ENCODE measurements at places on chromosomes 13 and 19. TPM values are rescaled to one million over a fixed set of nuclear protein-coding genes. Genes with fewer than 3 reads are reported as not detected.

GRCh38 chr19:51079481-51080110 lies 3.1 kb downstream of the KLK14 start:
- no peak for DNase-seq

DNA sequence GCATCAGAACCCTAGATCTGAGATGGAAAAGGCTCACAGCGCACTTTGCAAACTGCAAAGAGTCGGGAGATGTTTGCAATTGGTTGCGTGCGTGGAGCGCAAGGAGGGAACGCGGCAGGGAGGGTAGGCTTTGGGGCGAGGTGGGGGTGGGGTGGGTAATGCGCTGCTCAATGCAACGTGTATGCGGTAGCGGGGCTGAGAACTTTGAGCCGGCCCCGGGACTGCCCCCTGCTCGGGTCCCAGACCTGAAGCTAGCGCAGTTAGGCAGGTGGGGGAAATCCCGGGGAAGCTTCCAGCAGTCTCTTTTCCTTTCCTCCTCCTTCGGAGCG lies 971 bp downstream of the FOSB start:
- no peak for DNase-seq

- no peak for DNase-seq
These were observed 29.3 kb upstream of the SPACA7 start for GRCh38 chr13:112346899-112347229.

DNA sequence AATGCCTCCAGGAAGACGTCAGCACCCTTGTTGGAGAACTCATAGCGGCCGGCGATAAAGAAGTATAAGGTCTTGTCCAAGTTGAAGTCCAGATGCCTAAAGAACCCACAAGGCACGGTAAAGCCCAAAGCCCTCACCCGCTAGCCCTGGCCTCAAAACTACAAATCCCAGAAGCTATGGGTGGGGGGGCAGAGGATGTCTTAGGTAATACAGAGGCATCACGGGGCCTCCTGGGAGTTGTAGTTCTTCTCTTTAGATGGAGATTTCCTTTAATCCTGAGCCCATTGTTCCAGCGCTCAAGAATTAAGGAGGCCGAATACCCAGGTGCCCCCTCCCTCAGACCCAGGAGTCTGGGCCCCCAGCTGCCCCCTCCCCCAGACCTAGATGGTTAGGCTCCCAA lies 10.8 kb downstream of the GYS1 start:
- no peak for DNase-seq

- no peak for DNase-seq
These were observed 607 bp upstream of the ZNF566 start for GRCh38 chr19:36489920-36490415.

DNA sequence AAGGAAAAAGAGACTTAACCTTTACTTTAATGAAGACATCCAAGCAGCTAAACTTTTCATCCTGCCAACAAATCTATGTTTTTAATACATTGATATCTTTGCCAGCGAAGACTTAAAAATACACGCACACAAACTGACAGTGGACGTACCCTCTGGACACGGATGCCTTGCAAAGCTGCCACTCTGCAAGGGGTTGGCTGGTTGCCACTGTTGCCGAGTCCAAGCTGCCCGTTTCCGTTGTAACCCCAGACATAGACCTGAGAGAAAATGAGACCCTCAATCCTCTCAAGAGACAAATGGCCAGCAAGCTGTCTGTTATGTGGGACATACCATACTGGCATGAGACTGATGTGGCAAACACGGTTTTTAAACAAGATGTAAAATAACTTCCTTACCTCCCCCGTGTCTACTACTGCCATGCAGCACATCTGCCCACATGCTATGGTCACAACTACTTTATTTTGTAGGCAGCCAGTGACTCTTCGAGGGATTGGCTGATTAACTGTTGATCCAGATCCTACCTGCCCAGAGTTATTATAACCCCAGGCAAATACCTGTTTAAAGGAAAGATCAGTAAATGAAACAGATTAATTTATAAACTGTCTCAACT lies 21.2 kb downstream of the RCBTB2 start:
- DNase-seq = no peak

- no peak for DNase-seq
These were observed 5.9 kb upstream of the GPR18 start for GRCh38 chr13:99264051-99264450.

- DNase-seq = no peak
These were observed 15.0 kb upstream of the CLN5 start for GRCh38 chr13:76976929-76977328.

- peak; percentile 66 for DNase-seq
These were observed 2.9 kb downstream of the FFAR1 start for GRCh38 chr19:35350591-35350990.

GRCh38 chr13:43136920-43137575 lies 113.7 kb downstream of the DNAJC15 start:
- no peak for DNase-seq

Gene KLF5
- total RNA-seq = 7.9 TPM

Gene LILRB4
- total RNA-seq = not detected

Gene ZNF491
- total RNA-seq = 0.41 TPM

Gene ZNF547
- 3.1 TPM for total RNA-seq

Gene ETV2
- 0.64 TPM for total RNA-seq

Measured in Caki2 (cell line).